ENCODE measurements at places on chromosomes 7 and 10.

DNA sequence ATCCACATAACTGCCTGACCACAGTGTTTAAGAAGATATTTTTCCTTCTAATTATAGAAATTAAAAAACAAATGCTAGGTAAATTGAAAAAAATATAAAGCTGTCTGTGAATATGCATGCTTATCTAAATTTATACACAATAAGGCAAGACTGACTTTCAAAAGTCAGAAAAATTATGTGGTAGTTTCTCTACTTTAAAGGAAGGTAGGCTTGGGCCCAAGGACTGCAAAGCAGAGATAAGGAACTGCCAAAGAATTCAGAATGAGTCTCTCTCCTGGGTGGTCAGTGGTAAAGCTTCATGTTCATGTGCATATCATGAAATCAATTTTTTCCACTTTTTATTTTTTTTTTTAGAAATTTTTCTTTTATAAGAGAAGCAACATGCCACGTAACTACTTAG is 998.6 kb downstream of the REEP3 start:
- DNase-seq = no peak

GRCh38 chr10:17138460-17139042 is 8.9 kb upstream of the CUBN start:
- no peak for DNase-seq

- no peak for DNase-seq
These were observed 253.0 kb upstream of the GRB10 start for GRCh38 chr7:51035716-51036115.

DNA sequence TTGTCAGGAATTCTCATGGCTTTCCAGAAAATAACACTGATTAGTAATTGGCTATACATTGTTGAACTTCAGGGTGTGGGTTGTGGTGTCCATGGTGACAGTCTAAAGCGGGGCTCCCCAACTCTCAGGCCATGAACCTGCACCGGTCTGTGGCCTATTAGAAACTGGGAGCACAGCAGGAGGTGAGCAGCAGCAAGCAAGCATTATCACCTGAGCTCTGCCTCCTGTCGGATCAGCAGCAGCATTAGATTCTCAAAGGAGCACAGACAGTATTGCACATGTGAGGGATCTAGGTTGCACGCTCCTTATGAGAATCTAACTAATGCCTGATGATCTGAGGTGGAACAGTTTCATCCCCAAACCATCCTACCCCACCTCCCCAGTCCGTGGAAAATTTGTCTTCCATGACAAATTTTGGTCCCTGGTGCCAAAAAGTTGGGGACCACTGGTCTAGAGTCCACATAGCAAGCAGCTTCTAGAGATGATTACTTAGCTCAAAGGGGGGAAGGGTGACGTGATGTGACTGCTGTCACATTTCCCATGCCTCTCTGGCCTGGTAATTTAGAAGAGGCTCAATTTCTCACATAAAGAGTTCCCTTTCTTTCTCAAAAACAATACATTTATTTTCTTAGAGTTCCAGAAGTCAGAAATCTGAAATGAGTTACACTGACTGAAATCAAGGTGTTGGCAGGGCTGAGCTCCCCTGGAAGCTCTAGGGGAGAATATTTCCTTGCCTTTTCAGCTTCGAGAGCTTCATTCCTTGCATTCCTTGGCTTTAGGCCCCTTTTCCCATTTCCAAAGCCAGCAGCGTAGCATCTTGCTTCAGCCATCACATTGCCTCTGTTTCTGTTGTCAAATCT is 17.6 kb upstream of the FAM221A start:
- peak; percentile 43 for DNase-seq

DNA sequence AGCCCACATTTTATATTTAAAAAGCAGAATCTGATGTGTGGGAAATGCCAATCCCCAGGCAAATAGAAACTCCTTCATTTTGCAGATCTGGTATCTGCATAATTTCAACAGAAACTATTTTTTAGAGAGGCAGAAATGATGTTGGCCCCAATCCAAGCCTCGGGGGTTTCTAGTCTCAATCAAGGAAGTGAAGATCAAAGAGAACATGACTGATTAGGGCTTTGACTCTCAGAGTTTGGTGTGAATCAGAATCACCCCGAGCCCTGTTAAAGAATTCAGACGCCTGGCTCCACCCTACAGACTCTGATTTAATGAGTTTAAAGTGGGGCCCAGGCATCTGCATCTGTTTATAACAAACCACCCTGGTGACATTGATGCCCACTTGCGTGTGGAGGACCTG is 36.7 kb upstream of the UBE2H start:
- DNase-seq = no peak

- DNase-seq = no peak
These were observed 45.6 kb downstream of the TPST1 start for GRCh38 chr7:66250711-66251110.

DNA sequence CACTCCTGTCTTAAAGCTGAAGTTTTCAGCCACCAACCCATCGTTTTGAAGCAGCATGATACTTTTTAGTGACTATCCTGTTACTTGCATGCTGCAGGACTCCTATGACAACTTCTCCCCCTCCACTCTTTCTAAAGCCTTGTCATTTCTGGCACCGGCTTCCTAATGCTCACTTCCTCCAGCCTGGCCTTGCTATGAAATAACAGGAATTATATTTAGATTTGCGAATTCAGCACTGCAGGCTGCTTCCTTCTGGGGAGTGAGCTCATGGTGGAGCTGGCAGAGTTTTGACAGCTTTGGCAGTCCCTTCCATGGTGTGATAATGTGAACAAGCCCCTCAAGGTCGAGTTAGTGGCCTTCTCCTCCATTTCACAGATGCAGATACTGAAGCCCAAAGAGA is 13.4 kb downstream of the BLNK start:
- DNase-seq = peak; percentile 59

DNA sequence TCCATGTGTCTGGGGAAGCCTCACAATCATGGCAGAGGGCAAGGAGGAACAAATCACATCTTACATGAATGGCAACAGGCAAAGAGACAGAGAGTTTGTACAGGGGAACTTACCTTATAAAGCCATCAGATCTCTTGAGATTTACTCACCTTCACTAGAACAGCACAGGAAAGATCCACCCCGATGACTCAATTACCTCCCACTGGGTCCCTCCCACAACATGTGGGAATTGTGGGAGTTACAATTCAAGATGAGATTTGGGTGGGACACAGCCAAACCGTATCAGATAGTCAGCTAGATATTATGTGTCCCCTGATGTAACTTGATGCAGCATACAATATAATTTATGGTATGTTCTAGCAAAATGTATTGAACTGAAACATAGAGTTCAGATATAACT is 14.1 kb upstream of the CEP41 start:
- DNase-seq = no peak

DNA sequence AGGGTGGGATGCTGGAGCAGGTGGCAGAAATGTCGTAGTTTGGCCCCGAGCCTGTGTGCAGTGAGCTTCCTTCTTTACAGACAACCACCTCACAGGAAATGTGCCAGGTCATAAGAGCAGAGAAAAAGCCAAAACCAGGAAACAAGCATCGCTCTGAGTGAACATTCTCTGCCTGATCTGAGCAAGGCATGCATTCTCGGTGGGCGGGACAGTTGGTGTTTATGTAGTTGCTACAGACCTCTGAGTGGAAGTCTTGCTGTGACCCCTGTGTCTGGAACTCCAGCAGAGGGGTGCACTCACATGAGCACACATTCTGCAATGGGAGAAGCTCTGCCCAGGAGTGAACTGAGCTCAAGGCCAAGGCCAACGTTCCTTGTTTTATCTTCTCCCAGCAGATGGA is 230.1 kb downstream of the TCERG1L start:
- no peak for DNase-seq

- DNase-seq = no peak
These were observed 193.2 kb downstream of the DNAJB6 start for GRCh38 chr7:157529768-157530560.

DNA sequence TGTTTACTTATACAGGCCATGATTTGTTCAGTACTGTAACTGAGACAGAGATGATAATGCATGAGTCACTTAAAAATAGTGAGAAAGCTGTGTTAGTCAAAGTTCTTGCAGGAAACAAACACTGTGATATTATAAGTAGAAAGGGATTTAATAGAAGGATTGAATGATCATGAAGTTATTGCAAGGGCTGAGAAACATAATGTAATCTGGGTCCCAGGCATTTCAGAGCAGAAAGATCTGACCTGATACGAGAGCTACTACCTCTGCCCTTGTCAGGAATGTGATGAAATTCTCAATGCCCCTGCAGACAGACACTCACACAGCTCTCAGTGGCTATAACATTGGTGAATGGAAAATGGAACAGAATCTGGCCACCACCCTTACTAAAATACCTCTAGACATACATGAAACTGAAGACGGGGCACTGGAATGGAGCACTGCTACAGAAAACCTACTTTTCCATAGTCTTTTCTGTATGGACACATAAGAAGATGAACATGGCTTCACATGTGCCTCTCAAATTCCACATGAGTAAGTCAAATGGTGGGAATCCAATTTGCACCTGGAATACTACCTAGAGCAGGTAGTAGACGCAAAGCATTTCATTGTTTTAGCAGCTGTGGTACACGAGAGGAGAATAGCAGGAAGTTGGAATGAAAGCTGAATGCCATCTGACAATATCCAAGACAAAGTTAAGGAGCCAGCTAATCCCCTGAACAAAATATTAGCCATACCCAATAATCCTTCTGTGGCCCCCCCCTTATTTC is 19.1 kb upstream of the VWDE start:
- DNase-seq = no peak

- no peak for DNase-seq
These were observed 66.2 kb upstream of the SRPK2 start for GRCh38 chr7:105454921-105455320.

GRCh38 chr10:63833411-63834060 is 312.3 kb downstream of the REEP3 start:
- no peak for DNase-seq

DNA sequence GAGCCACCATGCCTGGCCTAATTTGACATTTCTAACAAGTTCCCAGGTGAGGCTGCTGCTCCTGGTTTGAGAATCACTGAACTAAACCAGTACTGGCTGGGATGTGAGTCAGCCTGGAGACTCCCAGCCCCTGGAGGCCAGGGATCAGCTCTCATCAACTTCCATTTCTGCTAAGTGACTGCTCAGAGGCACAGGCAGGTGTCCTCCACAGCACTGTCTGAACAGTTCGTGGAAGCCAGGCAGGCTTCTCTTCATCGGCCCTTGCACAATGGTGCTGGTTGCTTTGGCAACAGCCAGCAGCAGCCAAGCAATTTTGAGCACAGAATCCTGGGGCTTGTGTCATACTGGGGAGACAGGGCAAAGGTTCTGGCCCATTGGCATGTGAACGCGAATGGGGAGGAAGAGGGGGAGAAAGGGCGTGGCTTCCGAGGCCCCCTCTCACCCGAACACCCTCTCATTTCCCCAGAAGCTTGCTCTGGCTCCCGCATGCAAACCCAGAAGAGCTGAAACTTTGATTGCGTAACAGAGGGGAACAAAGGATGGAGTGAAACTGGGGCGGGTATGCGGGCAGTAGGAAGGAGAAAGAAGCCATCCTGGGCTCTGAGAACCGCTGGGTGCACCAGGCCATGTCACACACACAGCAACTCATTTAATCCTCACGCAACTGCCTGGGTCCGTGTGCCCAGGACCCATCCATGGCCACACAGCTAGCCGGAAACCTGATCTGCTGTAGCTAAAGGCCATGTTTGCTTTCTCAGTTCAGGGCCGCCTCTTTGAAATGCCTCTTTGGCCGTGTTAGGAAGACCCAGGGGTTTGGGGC is 9.0 kb upstream of the POR start:
- DNase-seq = peak; percentile 47

DNA sequence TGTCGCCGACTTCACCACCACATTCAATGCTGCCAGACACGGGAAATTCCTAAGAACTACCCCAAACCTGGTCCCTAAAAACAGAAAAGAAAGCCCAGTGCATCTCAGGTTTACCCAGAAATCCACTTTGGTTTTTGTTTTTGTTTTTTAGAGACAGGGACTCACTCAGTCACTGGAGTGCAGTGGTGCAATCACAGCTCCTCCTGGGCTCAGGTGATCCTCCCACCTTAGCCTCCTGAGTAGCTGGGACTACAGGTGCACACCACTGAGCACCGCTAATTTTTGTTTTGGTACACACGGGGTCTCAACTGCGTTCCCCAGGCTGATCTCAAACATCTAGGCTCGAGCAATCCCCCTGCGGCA is 22.8 kb downstream of the MAD1L1 start:
- DNase-seq = no peak

GRCh38 chr7:1844336-1844950 is 174.4 kb downstream of the ELFN1 start:
- peak; percentile 19 for DNase-seq

GRCh38 chr7:90178166-90178565 is 23.9 kb downstream of the STEAP1 start:
- no peak for DNase-seq

GRCh38 chr10:87928996-87929395 is 65.6 kb downstream of the PTEN start:
- no peak for DNase-seq

- DNase-seq = no peak
These were observed 3.1 kb upstream of the HOXA4 start for GRCh38 chr7:27133409-27134231.

DNA sequence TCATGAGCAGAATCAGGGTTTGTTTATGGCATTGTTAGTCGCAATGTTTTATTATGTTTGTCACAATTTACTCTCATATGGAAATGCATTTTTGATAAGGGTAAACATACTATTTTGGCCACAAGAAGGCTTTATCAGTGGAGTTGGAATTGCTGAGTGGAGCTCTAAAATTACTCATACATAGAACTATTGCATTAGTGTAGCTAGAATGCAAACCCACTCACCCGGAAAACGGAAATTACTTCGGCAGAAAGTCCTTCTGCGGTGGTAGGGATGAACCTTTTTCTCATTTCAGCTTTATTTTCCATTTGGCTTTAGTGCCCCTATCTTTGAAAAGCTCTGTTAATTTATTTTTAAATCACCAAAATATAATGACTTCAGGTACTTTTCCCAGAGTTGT is 42.8 kb upstream of the NPY start:
- DNase-seq = no peak

DNA sequence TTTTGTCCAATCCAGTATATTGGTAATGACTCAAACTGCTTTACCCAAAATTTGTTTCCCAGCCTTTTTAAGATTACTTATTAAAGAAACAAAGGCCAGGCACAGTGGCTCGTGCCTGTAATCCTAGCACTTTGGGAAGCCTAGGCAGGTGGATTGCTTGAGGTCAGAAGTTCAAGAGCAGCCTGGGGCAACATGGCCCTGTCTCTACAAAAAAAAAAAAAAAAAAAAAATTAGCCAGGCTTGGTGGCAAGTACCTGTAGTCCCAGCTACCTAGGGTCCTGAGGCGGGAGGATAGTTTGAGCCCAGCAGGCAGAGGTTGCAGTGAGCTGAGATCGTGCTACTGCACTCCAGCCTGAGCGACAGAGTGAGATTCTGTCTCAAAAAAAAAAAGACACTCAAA is 7.0 kb upstream of the ARHGAP12 start:
- no peak for DNase-seq
